ENCODE measurements at places on chromosomes 3 and 15.

DNA sequence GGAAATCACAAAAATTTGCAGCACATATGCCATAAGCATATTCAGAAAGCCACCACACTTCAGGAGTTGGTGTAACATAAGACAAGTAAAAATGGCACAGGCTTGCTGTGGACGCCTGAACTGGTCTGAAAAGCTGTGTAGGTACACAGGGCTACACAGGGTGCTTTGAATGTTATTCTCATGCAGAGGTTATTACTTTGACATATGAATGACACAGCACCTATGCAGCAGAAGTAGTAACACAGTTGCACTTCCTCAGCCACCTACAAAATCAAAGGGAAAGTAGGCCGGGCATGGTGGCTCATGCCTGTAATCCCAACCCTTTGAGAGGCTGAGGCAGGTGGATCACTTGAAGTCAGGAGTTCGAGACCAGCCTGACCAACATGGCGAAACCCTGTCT, 54.5 kb downstream of the OSBPL10 start:
- DNase-seq = no peak

- no peak for DNase-seq
Measured at GRCh38 chr3:130604806-130605205, 87.8 kb downstream of the COL6A6 start.

GRCh38 chr3:57963811-57964346, 44.3 kb upstream of the FLNB start:
- DNase-seq = no peak

DNA sequence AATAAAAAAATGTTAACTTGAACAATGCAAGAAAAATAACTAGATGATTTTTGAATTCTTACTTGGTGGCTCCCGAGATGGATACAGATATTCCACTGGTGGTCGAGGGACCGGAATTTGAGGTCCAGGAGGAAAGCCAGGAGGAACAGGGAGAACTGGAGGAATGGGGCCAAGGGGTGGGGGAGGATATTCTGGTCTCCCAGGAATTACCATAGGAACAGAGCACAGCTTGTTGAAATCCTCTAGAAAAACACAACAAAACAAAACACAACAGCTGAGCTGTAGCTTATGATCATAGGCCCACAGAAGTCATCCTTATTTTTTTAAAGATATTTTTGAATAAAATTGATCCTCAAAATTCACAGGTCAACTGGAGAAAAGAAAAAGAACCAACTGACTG, 129.4 kb downstream of the FBN1 start:
- no peak for DNase-seq

DNA sequence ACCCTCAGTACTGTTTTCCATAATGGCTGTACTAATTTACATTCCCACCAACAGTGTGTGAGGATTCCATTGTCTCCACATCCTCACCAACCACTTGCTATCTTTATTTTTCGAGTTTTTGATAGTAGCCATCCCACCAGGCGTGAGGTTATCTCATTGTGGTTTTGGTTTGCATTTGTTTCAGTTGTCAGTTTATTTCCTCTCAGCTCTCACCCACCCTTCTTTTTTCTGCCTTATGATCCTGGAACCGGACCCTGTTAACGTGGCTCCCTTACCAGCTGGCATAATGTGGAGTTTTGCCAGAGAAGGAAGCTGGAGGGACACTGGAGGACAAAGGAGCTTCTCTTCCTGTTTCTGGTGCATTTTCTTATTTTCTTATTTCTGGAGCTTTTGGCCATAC, 25.1 kb upstream of the SH3GL3 start:
- DNase-seq = no peak

GRCh38 chr3:48599077-48599501, 4.0 kb upstream of the COL7A1 start:
- no peak for DNase-seq

GRCh38 chr15:96353930-96354730, 23.6 kb downstream of the NR2F2 start:
- no peak for DNase-seq

Measured in pancreas (tissue), 10 donors.